Activated naive CD8-positive, alpha-beta T cell treated with anti-CD3 and anti-CD28 coated beads for 36 hours (primary cell): ENCODE measurements at places on chromosomes 3 and 15.

DNA sequence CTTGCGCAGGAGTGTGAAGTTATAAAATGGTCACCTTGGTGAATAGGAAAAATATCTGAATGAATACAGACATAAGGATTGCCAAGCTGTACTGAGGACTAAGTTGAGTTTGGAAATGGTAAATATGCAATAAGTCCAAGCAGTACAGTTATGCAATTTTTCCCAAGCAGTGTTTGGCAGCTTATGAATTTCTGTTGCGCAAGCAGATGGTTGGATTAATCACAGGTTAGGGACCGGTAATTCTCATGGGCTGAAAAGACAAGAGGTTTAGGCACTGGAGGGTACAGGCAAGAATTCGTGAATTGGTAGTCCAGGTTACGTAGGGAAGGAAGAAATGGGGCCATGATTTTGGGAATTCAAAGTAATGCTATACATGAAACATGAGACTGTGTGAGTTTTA is 210.3 kb downstream of the RAP2B start:
- no peak for DNase-seq

GRCh38 chr3:54550221-54550977 is 377.5 kb downstream of the LRTM1 start:
- DNase-seq: no peak

DNA sequence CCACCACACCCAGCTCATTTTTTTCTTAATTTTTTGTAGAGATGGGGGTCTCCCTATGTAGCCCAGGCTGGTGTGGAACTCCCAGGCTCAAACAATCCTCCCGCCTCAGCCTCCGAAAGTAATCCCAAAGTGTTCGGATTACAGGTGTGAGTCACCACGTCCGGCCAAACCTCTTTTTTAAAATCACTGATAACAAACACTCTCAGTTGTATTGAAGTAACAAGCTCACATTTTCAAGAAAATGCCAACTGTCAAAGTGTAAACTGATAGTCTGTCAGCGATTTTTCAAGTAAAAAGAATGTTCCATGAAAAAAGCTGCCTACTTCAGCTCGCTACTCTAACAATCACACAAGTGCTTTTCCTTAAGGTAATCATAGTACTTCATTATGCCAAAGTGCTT is 33.4 kb downstream of the UBXN7 start:
- DNase-seq: no peak

GRCh38 chr3:34090876-34091275 is 292.4 kb downstream of the PDCD6IP start:
- DNase-seq: no peak

- DNase-seq: no peak
Measured at GRCh38 chr3:66863205-66864111, 134.6 kb upstream of the KBTBD8 start.

GRCh38 chr15:42157381-42157780 is 945 bp upstream of the PLA2G4F start:
- no peak for DNase-seq

DNA sequence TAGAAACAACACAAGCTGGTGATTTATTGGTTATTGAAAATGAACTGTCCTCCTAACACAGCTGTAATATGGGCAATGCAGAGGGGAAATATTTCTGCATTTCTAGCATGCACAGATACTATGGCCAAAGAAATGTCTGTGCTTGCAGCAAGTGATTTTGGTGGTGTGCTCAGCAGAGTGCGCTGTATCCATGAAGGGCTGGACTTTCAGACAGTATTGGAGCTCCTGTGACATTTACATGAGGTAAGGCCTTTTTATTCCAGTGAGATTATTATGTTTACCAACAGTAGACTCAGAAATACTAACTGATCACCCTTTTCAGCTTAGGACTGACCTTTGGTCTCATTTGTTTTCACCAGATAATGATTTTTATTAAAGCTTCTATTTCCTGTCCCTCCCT is 1302.6 kb upstream of the EPHA6 start:
- DNase-seq: no peak

DNA sequence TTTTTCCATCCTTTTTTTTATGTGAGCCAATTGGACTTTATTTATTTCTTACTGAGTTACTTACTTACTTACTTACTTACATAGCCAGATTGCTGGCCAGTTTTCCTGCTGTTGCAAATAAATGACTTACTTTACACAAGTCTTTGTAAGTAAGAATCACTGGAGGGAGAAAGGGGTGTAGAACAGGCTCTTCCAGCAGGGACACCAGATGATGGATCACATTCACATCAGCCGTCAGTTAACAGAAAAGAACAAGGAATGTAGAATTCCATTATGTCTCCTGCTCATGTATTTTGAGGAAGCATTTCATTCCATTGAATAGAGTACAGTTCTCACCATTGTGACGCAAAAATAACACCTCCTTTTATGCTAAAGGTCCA is 188.6 kb downstream of the FNDC3B start:
- no peak for DNase-seq

- DNase-seq: no peak
Measured at GRCh38 chr15:42730135-42730534, 6.8 kb downstream of the CDAN1 start.

DNA sequence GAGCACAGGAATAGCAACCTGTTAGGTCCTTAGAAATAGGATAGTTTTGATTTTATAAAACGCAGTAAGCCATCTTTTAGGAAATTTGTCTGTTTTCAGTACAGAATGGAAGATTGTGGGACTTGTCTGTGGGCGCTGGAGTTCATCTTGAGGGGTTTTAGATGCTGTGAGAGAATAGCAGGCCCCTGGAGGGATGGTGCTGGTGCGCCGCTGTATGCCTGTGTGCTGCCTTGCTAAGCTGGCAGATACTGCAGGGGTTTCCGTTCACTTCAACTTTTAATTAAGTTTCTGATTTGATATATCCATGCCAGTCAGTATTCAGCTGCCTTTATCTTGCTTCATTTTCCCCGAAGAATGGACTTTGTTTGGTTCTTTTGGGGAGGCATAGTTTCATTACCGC is 4.2 kb downstream of the CACNA2D3 start:
- DNase-seq: no peak

DNA sequence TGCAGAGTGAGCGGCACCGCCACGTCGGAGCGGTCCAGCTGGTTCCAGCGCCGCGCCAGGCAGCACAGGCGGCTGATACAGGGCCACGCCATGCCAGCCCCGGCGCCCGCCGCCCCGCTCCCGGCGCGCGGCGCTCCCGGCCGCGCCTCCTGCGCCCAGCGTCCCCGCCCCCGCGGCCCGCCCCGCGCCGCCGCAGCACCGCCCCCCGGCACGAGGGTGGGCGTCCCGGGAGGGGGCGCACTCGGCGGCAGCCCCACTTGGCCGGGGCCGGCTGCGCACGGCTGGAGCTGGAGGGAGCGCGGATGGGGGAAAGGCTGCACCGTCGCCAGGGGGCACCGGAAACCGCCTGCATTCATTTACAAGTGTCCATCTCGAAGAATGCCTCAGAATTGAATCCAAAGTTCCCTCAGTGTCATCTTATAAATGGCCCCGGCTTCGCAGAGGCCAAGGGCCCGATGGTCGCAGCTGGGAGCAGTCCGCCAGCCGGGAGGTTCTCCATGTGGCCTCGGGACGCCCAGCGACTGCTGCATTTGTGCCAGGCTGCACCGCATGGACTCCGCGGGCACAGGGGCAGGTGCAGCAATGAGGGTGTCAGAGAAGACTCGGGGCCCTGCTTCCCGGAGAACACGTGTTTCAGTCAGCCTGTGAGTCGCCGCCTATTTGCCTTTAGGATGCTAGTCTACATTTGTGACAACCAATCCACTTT is at the start of gene MAP6D1:
Gene MAP6D1, minus strand, starts transcription at position 122 of the 706 bp plus-strand sequence. Its CDS starts 30 bp downstream, at position 92.
- peak; percentile 75 for DNase-seq

DNA sequence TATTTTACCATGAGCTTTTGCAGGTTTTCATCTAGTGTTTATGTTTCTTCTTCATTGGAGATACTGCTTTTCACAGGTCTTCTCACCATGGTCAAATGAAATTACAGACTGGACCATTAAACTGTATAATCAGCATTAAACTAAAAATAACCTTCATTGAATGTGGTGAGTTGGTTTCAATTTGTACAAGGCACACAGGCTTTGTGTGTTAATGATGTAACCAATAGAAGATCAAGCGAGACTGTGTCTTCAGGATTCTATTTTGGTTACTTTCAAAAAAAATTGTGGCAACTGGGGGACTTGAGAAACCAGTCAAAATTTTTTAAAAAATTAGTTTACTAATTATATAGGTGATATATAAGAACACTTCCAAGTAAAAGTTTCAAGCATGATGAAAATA is 54.3 kb upstream of the GCSAM start:
- DNase-seq: no peak

GRCh38 chr3:58660998-58661397 is 5.6 kb downstream of the FAM3D start:
- no peak for DNase-seq

GRCh38 chr3:171881251-171881650 is 38.1 kb downstream of the TMEM212 start:
- DNase-seq: no peak

GRCh38 chr15:85496151-85496550 is 115.7 kb downstream of the AKAP13 start:
- no peak for DNase-seq

GRCh38 chr3:120749843-120750242 is 7.3 kb downstream of the GTF2E1 start:
- no peak for DNase-seq

DNA sequence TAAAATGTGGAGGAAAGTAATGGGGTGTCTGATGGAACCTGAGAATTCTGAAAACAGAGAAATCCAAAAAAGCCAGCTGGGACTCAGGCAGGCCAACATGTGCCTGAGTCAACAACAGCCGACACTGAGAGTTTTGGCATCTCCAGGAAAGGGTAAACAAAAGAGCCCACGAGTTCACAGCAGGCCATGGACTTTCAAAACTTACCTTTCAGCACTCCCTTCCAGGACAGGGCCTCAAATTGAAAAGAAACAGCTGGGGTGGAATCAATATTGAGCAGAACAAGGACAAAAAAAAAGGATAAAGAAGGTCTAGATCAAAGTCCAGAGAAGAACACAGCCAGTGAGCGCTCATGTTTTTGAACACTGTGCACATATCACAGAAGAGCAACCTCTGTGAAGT is 735.4 kb upstream of the GRM7 start:
- DNase-seq: no peak

DNA sequence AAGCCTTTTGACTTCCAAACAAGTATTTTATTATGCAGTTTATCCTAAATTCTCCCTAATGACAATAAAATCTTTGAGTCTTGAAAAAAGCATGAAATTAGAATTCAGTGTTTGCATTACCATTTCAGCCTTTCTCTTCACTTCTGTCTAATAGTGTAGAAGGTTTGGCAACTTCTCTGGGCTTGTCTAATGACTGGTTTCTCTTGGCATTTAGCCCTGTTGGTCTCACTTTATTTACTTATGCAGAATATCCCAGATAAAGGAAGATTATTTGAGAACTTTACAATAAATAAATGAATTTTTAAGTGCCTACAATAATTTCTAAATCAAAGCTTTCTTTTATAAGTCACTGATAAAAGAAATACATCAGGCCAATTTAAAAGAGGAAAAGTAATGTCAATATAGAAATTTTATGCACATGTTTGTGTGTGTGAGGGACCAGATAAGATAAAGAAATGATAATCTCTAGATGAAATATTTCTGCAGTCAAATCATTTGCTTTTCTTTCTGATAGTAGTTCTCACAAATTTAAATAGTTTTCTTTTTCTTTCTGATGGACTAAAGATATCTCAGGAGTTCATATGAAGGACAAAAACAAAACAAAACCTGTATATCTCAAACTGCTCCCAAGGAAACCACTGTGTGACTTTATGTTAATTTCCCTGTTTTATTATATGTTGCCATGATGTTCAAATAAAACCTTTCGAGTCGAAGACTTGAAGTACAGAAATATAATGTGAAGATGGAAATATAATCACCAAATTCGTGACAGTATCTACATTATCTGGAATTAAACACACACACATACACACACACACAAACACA is 533.1 kb upstream of the CBLB start:
- DNase-seq: no peak

DNA sequence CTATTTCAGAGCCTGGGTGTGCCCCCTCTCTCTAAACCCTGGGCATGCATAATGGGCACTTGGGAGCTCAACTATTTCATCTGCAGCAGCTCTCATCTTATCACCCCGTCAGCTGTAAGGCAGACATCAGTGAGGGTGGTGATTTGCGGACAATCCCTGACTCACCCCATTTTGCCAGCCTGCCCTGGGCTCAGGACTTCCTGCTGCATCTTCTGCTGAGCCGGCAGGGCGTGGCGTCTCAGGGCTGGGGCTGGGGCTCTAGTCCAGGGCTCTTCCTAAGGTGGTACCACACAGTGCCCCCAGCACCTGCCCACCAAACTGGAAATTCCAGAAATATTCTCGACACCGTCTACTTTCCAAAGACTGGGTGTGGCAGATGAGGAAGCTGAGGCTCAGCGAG is 925 bp upstream of the PSTPIP1 start:
- peak; percentile 64 for DNase-seq

GRCh38 chr3:36904641-36905040 is 40.2 kb downstream of the TRANK1 start:
- no peak for DNase-seq

- DNase-seq: no peak
Measured at GRCh38 chr3:148903022-148903442, 37.9 kb downstream of the CPA3 start.

DNA sequence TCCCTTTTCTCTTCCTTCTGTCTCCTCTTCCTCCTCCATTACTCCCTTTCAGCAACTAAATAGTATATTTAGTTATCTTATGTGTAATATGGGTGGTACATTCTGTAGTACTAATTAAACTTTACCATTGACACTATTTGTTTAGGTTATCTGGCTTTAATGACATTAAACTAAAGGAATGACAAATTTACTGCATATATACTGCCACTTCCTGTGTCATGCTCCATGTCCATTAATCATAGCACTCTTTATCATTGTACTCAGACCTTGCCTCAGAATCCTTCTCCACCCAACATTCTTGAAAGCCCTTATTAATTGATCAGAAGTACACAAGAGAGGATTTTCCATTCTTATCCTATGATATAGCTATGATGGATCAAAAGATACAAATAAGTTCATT is 244.2 kb downstream of the NAALADL2 start:
- no peak for DNase-seq

GRCh38 chr15:46751303-46751702 is 966.0 kb upstream of the SEMA6D start:
- no peak for DNase-seq

GRCh38 chr15:58423831-58424608 is 7.8 kb upstream of the LIPC start:
- no peak for DNase-seq

- DNase-seq: no peak
Measured at GRCh38 chr3:72675243-72675642, 173.0 kb downstream of the SHQ1 start.

- no peak for DNase-seq
Measured at GRCh38 chr3:170816341-170816740, 53.7 kb downstream of the RPL22L1 start.

GRCh38 chr3:152971880-152972279 is 136.9 kb downstream of the P2RY1 start:
- no peak for DNase-seq
